ENCODE measurements at places on chromosomes 2 and 18.

GRCh38 chr2:171522788-171523087 lies 464 bp downstream of the CYBRD1 start:
- DNase-seq, result no peak

DNA sequence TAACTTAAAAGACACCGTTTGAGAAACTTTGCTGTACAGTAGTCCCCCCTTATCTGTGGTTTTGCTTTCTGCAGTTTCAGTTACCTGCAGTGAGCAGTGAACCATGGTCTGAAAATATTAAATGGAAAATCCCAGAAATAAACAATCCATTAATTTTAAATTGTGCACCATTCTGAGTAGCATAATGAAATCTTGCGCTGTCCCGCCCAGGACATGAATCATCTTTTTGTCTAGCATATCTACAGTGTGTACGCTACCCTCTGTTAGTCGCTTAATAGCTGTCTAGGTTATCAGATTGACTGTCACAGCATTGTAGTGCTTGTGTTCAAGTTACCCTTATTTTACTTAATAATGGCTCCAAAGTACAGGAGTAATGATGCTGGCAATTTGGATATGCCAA lies 6.1 kb downstream of the ARPC2 start:
- no peak for DNase-seq

GRCh38 chr2:197433780-197434438 lies 919 bp downstream of the SF3B1 start:
- no peak for DNase-seq

DNA sequence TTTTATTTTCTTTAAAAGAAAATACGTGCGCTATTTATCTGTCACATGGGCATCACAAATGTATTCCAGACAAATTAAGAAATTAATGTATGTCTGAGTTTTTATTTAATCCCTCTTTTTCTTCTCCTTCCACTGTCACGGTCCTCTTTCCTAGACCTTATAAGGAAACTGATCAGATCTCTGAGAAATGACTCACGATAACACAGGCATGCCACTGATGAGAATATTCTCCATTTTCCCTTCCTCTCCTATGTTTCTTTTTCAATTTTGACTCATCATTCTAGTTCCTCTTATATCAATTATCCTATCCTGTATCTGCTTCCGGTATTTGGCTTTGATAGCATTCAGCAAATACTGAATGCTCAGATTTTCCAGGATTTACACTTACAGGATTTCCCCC lies 121.8 kb downstream of the DSC3 start:
- no peak for DNase-seq

DNA sequence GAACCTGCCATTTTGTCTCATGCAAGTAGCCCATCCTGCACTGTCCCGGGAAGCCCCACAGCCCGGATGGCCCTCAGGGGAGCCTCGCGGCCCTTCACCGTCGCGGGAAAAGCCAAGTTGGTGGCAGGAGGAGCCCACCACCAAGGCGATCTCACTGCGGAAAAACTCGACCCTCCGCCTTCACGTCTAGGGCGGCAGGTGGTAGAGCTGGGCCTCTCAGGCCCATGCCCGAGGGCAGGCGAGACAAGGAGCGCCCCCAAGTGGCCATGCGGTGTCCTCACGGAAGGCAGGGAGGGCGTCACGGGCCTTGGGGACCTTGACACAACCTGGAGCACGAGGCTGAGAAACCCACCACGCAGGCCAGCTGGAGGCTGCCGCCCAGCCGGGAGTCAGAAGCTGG lies 34.8 kb upstream of the SKA1 start:
- DNase-seq, result no peak

GRCh38 chr2:99754210-99754609 lies 264.4 kb upstream of the REV1 start:
- DNase-seq, result no peak

DNA sequence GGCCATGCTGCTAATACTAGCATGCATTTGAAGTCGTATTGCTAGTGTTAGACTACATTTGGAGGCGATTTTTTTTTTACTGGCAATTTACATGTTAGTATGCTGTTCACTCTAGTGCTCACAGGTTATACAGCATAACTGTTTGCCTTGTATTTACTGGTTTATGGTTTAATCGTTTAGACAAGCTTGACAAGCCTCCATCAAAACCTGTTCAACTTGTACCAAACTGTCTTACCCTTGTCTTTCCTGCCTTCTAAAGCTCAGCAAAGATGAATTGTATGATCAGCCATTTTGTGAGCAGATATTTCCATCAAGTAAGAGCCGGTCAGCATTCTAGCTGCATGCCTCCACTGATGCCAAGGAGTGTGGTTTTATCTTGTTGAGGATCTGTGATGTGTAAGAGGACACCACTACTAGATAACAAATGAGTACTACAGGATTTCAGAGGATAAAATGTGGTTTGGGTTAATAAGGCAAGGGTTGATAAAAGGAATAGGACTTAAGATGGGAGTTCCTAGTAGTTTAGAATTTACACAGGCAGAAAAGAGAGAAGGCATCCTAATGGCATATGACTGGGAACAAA lies 68.4 kb upstream of the ITM2C start:
- DNase-seq, result no peak

GRCh38 chr2:40165509-40165844 lies 286.4 kb downstream of the SLC8A1 start:
- DNase-seq, result no peak

DNA sequence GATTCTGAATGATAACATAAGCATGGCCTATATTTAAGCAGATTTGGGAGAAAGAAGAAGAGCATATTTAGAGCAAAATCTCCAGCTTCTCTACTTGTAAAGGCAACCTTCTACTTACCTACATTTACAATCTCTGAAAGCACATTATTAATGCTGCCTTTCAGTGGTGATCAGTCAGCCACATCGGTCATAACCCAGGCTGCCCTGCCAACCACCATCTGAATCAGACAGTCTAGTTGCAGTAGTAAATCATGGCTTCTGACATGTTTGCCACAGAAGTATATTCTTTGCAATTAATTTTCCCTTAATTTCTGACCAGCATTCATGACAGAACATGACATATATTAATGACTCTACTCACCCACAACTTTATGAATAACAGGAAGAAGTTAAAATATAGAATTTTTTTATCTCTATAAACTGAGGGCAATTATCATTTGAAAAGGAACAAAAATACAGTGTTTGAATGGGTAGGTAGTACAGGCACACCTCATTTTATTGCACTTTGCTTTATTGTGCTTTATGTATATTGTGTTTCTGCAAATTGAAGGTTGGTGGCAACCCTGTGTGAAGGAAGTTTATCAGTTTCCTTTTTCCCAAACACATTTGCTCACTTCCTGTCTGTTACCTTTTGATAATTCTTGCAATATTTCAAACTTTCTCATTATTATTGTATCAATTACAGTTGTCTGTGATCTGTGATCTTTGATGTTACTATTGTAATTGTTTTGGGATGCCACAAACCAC lies 531.6 kb upstream of the CHAC2 start:
- no peak for DNase-seq

DNA sequence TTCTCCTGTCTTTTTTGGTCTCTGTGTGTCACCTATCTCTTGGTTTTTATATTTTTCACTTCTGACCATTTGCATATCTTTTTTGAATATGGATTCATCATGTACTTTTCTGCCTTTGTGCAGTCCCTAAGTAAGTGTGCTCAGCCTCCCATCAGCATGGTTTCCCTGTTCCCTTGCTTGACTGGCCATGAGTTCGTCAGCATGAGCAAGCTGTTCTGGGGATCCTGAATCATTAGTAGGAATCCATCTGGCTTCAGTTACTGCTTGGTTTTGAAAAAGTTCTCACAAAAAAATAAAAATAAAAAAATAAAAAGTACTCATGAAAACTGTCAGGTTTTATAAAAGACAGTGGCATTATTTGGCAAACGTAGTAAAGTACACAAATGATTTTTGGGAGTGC lies 144.1 kb downstream of the NCOA1 start:
- DNase-seq, result no peak

- no peak for DNase-seq
These were observed 54.2 kb upstream of the NT5C1B start for GRCh38 chr2:18643326-18644114.

DNA sequence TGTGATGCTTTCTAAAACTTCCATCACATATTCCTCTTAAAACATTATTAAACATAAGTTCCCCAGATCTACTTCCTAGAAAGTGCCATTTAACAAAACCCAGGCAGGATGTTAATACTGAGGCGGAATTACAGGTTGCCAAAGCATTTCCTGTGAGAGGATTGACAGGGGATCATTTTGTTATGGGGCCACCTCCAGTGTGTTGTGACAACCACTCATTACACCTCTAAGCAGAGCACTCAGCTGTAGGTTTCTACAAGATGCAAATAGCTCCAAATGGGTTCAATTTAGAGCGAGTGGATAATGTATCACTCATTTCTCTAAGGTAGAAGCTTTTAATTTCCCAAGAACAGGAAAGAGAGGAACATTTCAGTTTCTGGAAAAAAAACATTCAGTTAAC lies 1429.5 kb upstream of the ACVR2A start:
- no peak for DNase-seq

- no peak for DNase-seq
These were observed 29.9 kb upstream of the ALKAL2 start for GRCh38 chr2:317501-318424.

DNA sequence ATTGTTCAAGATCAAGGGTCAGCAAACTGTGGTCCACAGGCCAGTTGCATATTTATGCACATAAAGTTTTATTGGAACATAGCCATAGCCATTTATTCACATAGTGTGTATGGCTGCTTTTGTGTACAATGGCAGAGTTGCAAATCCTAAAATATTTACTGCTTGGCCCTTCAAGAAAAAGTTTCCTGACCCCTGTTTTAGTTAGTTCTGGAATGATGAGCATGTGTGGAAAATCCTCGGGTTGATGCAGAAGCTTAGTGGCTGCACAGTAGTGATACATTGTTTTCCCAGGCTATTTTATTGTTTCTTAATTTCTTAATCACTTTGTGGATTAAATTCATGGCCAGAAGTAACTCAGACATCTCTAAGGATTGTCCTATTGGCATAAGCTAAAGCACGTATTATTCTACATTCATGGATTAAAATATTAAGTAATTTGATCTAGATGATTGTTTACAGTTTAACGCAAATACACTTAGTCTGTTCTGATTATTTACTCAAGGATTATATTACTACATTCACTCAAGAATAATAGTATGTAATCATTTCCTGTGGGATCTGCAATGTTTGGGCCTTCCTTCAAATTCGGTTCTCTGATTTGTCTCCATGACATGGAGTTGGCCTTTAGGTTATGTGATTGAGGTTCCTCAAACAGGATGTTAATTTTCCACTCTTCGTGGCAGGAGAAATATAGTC lies 165.5 kb downstream of the TMEM247 start:
- DNase-seq, result no peak

DNA sequence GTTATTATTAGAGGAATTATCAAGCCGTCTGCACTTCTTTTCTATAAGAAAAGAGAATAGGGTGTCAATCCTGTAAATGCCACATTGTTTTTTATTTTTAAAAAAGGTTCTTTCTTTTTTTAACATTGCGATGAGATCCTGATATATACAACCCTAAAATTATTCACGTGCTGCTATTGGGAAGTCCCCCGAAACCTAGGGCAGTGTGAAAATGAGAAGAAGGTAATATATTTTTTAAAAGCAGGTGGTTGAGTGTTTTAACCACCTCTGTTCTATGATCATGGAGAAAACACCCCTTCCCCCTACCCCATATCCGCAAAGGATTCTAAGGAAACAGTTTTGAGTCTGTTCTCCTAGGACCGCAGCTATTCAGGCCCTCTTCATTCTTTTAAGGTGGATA lies 94.5 kb upstream of the KLHL14 start:
- no peak for DNase-seq

GRCh38 chr18:25310045-25310444 lies 41.9 kb downstream of the ZNF521 start:
- no peak for DNase-seq

- no peak for DNase-seq
These were observed 58.9 kb upstream of the SMAD7 start for GRCh38 chr18:49009661-49010060.

GRCh38 chr18:40168026-40168425 lies 1787.0 kb upstream of the PIK3C3 start:
- DNase-seq, result no peak

DNA sequence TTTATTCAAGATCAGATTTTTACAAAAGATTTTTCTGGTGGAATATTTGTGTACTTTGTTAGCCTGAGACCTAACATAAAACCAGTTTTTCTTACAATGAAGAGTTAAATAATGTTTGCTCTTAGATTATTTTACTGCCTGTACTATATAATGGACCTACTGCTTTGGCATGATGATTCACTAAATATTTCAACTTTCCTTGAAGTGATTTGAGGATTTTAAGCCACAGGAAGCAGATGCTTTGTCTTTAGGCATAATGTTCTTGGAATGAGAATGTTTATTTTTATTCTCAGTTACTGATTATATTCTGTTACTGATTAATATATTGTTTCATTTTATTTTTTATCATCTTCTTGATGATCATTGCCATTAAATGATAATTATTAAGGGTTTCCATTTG lies 175.3 kb upstream of the LRP1B start:
- DNase-seq, result no peak

DNA sequence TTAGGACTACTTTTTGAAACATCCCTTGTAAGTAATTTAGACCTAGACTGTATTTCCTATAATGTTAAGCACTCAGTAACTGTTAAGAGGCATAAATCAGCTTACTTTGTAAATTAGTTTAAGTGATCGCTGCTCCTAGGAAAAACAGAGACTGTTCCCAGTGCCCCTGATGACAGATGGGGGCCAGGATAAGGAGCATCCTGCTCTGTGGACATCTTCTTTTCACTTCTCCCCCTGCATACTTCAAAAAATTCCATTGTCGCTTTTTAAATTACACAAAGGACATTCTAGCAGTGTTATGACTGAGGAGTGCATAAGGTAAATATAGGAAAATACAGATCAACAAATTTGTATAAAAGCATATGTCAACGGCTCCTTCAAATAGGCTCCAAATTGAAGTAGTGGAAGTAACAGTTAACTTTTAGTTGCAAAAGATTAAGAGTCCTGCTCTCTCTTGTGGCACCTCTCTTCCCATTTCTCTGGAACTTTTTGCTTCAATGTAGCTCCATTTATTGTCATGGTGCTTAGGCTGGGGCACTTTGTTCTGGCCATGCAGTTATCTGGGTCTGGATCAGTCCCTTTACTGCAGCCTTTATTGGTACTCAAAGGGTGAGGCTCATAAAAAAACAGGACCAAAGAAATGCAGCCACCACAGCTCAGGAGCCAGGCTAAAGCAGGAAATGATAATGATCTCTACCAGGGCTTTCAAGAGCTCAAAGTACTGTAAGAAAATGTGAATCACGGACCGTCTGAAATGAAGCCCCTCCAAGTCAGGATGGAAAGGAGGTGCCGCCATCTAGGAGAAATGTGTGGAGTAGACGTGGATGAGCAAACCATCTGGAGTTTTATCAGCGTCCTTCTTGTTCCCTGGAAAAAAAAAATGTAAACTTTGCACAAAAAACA lies 162.1 kb upstream of the ZNF516 start:
- no peak for DNase-seq

- no peak for DNase-seq
These were observed 1.6 kb downstream of the TYMS start for GRCh38 chr18:658947-659533.

- no peak for DNase-seq
These were observed 34.1 kb downstream of the NOL10 start for GRCh38 chr2:10655499-10656225.

Data from CD4-positive, alpha-beta T cell treated with Interferon gamma for 1 hour (primary cell).